ENCODE measurements at places on chromosomes 1 and 21.

- DNase-seq: no peak
Observed at GRCh38 chr1:154842635-154843034, 27.4 kb downstream of the KCNN3 start.

GRCh38 chr1:118364882-118365281 lies 179.9 kb upstream of the SPAG17 start:
- DNase-seq: no peak

- no peak for DNase-seq
Observed at GRCh38 chr1:205519541-205520131, 15.2 kb downstream of the CDK18 start.

GRCh38 chr1:183080406-183080805 lies 57.2 kb downstream of the LAMC1 start:
- no peak for DNase-seq

DNA sequence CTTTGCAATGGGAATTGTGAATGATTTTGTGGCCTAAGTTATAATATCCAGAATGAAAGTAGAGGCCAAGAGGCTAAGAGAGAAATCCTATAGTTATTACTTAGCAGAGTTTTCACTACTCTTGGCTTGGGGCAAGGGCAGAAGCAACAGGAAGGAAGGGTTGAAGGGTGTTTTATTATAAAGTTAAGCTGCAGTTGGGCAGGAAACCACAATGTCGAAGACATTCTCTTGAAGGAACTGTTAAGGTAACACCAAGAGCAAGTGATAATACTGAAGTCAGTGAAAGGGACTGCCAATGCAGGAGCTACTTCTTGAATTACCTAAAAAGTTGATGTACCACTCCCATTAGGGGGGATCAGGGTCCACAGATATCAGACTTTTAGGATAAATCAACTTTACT lies 8.3 kb downstream of the XCL2 start:
- DNase-seq: no peak

GRCh38 chr1:163170975-163171676 lies 31.6 kb downstream of the RGS5 start:
- no peak for DNase-seq

GRCh38 chr1:10968411-10968826 lies 44.0 kb upstream of the TARDBP start:
- no peak for DNase-seq

DNA sequence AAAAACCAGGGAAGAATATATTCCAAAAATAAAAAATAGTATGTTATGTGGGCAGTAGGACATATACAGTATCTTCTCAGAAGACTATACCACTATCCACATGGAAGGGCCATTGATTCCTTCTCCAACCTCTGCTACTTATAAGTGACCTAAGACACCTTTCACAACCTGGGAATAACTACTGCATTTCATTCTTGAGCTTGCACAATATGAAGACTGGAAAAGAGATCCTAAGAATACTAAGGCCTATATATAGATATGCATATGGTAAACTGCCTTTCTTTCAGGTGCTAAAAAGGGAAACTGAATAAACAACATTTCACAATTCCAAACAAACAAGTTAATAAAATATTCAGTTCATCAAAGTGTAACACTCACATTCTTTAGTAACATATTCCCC lies 32.0 kb upstream of the SDC3 start:
- no peak for DNase-seq

- no peak for DNase-seq
Observed at GRCh38 chr21:44454058-44454457, 1.3 kb upstream of the LRRC3 start.

DNA sequence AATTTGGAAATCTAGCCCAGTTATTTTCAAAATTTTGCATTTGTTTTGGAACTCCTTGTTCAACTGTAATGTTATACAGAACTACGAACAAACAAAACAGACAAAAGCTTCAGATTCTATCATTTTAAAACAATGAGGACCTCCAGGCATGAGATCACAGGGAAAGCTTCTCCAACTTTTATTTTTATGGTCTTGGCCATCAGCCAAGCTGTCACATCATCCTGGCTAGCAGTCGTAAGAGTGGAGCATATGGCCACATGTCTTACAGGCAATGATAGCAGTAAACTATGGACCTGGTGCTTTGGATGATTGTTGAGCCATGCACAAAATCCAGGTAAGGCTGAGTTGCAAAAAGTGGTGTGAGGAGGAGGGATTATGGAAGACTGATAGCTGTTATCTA lies 299.6 kb downstream of the LMX1A start:
- DNase-seq: peak; percentile 74

GRCh38 chr1:204641936-204642335 lies 43.6 kb downstream of the LRRN2 start:
- DNase-seq: no peak

DNA sequence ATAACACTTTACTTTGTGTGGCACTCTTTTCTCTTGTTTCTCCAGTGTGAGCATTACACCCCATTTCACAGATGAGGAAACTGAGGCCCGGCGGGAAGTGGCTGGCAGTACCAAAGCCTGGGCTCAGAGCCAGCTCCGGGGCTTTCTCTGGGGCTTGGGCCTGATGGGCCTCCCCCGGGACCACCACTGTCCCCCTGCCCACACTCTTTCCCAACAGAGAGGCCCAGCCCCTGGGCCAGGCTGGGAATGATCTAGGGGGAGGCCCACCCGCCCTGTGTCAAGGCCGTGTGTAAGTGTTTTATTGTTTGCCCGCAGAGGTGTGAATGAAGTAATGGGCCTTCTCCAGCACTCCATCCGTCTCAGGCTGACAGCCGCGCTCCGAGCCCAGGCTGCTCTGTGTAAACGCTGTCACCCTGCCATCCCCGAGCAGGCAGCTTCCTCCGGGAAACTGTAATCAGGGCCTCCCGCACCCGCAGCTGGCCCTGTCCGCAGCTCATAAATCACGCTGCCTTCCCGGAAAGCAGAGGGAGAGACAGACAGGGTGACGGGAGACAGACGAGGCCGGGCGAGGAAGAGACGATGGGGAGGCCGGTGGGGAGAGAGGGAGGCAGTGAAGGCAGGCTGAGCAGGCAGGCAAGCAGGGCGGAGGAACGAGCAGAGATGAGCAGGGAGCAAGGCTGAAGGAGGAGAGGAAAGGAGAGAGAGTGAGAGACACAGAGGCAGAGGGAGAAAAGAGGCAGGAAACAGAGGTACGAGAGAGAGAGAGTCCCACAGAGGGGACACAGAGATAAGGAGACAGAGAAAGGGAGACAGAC lies 109.7 kb upstream of the ZBTB40 start:
- DNase-seq: peak; percentile 61

DNA sequence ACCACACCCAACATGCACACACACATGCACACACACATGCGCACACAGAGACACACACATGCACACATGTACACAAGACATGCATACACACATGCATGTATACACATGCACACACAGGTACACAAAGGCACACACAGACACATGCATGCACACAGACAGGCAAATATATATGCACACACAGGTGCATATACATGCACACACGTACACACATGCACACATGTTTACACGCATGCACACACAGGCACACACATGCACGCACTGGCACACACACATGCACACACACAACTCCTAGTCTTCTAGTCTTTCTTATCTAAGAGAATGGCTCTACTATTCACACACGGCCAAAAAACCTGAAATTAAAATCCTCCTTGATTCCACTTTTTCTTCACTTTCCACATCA lies 222.7 kb upstream of the PLD5 start:
- no peak for DNase-seq

- DNase-seq: no peak
Observed at GRCh38 chr1:7495962-7496361, 275.1 kb upstream of the VAMP3 start.

GRCh38 chr1:167088746-167089417 lies 1.3 kb downstream of the GPA33 start:
- no peak for DNase-seq

GRCh38 chr1:78143152-78143551 lies 97.4 kb downstream of the GIPC2 start:
- DNase-seq: no peak

DNA sequence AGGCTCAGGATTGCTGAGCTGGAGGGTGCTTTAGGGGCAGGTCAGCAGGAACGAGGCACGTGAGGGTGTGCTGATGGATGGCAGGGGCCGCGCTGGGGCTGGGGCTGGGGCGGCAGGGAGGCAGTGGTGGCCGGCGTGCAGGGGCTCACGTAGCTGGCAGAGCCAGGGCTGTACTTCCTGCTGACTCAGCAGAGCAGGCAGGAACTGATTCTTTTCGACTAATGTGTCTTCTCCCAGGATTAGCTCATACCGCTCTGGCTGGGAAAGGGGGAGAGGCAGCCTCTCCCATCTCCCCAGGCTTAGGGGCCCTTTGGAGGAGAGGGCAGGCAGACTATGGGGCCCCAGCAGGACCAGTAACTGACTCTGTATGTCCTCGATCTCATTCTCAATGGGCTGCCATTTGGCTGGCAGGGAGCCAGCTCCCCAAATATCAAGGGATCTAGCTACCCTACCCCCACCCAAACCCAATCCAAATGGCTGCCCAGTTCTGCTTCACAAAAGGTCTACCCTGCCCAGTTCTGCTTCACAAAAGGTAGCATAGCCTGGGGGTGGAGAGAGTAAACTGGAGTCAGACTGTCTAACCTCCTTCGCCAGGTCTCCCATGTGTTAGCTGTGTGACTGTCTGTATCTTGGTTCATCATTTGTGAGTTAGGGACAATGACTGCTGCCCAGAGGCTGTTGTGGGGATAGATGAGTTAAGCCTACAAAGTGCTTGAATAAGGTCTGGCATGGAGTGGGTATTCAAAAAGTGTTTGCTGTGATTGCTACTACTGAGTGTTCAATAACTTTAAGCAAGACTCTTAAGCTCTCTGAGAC lies 100.1 kb upstream of the SLC2A1 start:
- peak; percentile 68 for DNase-seq

- DNase-seq: no peak
Observed at GRCh38 chr1:23977187-23977853, 2.8 kb downstream of the SRSF10 start.

DNA sequence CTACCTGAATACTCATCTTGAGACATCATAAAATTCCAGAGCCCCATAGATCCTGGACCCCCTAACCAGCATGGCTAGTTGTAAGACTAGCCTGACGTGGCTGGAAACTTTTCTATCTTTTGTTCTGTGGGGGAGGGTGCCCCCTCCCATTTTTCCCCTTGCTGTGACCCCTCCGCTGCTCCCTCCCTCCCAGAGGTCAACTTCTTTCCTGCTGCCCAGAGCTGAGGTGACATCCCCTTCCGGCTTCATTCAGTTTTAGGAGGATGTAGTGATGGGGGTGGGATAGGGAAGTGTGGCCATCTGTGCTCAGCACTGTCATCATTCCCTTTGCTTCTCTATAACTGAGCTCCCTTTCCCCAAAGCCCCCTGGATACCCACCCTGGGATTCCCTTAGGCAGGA lies 4.4 kb upstream of the SLC41A1 start:
- DNase-seq: no peak

GRCh38 chr1:198913667-198914066 lies 274.8 kb downstream of the PTPRC start:
- DNase-seq: no peak

Data from muscle of back (tissue), 13 donors.